CD4-positive, alpha-beta T cell treated with Interleukin-10 for 1 hour (primary cell): ENCODE measurements at places on chromosomes 11 and 22.

DNA sequence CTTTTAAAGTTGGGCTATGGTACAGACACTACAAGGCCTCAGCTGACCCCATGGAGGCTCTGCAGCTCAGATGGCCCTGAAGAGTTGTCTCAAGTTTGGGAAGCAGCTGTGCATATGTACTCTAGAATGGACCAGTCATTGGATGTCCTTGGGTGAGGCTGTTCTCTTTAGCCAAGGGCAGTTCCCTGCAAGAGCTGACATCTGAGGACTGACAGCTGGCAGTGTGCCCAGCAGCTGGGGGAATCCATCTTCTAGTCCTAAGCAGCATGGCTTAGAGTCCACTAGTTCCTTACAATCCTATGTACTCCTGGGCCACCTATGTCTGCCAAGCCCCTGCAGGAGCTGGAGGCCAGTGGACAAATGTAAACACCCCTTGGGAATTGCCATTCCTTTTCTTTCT lies 76.5 kb downstream of the C11orf91 start:
- DNase-seq: no peak

- no peak for DNase-seq
These were observed 14.1 kb upstream of the SYT8 start for GRCh38 chr11:1820463-1821325.

DNA sequence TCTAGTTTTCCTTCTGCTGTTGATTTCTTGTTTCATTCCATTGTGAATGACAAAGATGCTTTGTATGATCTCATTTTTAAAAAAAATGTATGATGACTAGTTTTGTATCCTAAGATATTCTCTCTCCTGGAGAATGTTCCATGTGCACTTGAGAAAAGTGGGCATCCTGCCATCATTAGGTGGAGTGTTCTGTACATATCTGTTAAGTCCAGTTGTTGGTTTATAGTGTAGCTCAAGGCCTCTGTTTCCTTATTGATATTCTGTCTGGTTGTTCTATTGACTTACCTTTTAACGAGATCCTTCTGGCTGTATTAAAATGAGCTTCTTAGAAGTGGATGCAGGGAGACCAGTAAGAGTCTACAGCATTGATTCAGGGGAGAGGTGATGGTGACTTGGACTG lies 35.2 kb downstream of the SGSM1 start:
- DNase-seq: no peak

GRCh38 chr22:43554694-43555365 lies 143.0 kb downstream of the MPPED1 start:
- no peak for DNase-seq

GRCh38 chr22:46465793-46466192 lies 71.6 kb downstream of the CELSR1 start:
- no peak for DNase-seq

DNA sequence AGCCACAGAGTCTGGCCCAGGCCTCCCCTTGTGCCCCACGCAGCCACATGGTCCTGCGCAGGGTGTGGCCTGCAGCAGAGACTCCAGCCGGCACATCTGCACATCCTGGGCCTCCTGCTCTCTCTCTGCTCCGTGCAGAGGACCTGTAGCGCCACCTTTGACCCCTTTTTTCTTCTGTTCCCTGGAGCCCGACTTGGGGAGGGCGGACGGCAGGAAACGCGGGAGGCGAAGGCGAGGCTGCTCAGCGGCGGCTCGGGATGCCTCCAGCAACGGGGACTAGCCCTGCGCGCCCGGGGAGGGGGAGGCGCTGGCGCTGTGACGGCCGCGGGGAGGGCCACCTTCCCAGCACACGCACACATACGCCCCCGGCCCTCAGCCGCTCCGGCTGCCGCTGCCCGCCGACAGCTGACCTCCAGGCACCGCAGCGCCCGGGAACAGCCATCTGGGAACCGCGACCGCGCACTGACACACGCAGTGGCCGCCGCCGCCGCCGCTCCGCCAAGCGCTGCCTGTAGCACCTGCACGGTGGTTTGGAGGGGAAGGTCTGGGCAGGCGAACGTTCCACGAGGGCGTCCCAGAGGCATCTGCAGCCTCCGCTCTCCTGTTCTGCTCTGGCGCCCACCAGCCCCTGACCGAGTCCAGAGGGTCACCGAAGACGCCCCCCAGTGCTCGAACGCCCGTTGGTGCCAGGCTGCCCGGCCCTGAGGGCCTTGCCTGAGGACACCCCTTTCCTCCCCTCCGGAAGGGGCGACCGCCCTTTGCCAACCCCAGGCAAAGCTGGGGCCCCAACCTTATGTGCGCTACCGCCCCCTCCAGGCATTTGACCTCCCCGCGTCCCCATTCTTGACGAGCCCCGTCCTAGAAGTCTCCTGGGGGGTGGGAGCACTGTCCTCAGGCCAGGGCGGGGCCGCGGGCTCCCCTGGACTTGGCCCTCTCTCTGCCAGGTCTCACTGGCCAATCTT lies 16.9 kb upstream of the C22orf42 start:
- DNase-seq: no peak
